ENCODE measurements at places on chromosomes 3 and 15. TPM values are rescaled to one million over a fixed set of nuclear protein-coding genes. Genes with fewer than 3 reads are reported as not detected.

Gene CILP
- total RNA-seq, result not detected

Gene LRRC31
- not detected for total RNA-seq

Gene RAD51
- total RNA-seq, result 4.4 TPM

Gene INSYN1
- 1.3 TPM for total RNA-seq

Gene PCBP4
- 86.0 TPM for total RNA-seq

Gene TMED3
- 91.4 TPM for total RNA-seq

Gene CORO2B
- 4.3 TPM for total RNA-seq

Gene MKRN3
- total RNA-seq, result 1.3 TPM
